Lung (tissue), 17 donors: ENCODE measurements at places on chromosomes 5 and 9. TPM values are rescaled to one million over a fixed set of nuclear protein-coding genes. Genes with fewer than 3 reads are reported as not detected.

DNA sequence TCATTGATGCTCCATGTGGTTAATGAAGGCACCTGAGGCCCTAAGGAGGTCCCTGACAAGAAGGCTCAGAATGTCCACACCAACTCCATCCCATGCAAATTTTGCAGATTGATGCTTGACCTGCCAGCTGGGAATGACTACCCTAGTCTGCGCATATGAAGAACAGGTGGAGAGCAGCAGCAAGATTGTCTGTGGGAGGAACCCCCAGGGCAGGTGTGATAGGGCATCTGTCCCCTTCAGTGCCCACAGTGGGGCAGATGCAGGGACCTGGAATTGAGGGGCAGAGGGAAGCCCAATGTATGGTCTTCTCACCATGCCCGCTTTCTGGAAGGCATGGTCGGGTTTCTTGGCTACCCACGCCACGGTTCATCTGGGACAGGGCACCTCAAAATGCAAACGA lies 79.6 kb downstream of the MACROH2A1 start:
- DNase-seq: no peak

DNA sequence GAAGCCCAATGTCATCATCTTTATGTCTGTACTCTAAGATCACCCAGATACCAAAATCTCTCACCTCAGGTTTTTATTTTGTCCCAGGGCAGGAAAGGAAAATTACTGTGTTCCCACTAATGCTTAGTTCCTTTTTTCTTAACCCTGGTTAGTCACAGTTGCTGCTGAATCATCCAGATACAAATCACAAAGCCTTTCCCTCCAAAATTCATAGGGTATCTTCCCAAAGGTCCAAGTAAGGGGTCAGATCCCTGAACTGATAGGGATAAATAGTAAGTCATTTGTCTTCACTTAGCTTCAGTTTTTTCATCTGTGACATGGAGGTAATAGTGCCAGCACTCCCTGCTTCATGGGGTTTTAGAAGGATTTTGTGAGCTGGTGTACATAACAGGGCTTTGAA lies 2.2 kb downstream of the PLCXD3 start:
- no peak for DNase-seq

The GADD45G gene
- 70.3 TPM for polyA plus RNA-seq

The CCDC171 gene
- 1.2 TPM for polyA plus RNA-seq

The UBE2B gene
- polyA plus RNA-seq: 89.3 TPM
